NCI-H524 (cell line): ENCODE measurements at places on chromosomes 3 and 15.
A peak's percentile ranks its signal among the peaks of the same experiment; 100 is the strongest.

DNA sequence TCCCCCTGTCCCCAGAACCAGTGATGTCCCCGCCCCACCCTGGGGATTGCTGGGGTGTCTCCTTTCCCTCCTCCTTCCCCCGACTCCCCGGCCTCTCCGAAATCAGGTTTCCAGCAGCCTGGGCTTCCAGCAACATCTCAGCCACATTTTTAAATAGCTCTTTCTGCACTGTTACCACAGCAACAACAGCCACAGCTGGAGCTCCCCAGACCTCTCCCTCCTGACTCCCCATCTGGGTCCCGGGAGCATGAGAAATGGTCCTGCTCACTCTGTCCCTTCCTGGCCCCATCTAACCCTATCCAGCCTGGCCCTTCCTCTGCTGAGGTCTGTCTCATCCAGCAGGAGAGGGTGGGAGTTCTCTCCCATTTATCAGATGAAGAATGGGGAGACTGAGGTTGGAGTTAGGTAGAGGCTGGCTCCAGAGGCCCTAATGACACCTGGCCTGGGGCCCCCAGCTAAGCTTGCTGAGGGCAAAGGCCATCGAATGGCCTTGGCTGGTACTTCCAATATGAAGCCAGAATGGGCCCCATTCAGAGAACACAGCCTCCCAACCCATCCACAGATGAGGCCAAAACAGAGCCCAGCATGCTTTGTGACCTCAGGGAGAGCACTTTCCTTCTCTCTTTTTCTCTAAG is 1.5 kb downstream of the CAMK1 start:
- DNase-seq = no peak

- no peak for DNase-seq
These were observed 40.0 kb downstream of the ASB7 start for GRCh38 chr15:100642213-100642949.

- DNase-seq = no peak
These were observed 88.8 kb upstream of the C3orf80 start for GRCh38 chr3:160136421-160136820.

DNA sequence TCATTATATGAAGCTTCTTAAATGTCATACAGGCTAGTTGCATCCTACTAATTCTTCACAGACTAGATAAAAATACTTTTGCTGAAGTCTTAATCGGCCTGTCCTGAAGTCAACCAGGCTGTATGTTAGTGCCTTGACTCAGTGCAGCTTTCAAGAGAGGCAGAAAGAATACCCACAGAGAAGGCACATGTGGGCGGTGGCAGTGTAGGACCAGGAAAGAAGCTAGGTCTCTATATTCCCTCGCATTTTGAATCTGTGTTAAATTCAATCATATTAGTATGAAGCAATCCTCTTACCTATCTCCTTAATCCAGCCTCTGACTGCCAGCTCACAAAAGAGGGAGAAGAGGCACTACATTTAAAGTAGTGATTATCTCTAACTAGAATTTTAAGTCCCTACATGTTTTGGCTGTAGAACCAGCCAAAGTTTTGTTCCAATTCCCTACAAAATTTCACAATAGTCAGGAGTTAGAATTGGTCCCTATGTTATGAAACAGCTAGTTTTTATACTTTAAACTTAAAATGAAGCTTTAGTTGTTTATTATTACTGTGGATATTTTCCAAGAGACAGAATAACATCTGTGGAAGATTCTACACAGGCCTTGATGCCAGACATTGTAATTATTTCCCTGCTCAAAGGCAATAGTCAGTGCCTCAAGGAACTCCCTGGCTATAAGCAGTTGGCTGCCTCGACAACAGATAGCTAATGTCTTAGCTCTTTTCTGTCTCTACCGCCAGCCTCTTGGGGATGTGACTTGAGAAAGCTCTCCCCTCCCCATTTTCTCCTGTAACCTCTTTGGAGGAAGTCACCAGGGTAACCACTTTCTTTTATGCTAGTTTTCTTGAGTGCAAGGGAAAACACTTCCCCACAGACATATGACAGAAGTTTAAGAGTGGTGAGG is 31.9 kb downstream of the CRTC3 start:
- peak; percentile 15 for DNase-seq

DNA sequence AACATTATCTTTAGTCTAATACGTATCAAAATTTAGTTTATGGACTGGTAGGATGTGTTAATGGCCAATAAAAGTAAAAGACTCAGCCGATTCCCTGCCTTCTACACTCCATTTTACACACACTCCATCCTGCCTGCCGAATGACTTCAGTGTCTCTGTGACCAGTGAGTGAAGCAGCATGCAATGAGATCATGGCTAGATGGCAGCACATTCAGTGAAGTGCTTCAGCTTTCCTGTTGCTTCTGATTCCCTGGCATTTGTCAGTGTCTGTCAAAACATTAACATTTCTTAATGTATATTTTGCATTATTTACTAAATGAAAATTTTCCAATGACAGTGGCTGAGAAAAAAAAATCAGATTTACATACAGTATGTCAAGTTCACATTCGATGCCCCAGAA is 412.0 kb downstream of the FHIT start:
- peak; percentile 6 for DNase-seq

GRCh38 chr15:93333796-93334195 is 244.8 kb upstream of the RGMA start:
- no peak for DNase-seq

GRCh38 chr3:195270079-195270816 is 711 bp downstream of the XXYLT1 start:
- peak; percentile 78 for DNase-seq

DNA sequence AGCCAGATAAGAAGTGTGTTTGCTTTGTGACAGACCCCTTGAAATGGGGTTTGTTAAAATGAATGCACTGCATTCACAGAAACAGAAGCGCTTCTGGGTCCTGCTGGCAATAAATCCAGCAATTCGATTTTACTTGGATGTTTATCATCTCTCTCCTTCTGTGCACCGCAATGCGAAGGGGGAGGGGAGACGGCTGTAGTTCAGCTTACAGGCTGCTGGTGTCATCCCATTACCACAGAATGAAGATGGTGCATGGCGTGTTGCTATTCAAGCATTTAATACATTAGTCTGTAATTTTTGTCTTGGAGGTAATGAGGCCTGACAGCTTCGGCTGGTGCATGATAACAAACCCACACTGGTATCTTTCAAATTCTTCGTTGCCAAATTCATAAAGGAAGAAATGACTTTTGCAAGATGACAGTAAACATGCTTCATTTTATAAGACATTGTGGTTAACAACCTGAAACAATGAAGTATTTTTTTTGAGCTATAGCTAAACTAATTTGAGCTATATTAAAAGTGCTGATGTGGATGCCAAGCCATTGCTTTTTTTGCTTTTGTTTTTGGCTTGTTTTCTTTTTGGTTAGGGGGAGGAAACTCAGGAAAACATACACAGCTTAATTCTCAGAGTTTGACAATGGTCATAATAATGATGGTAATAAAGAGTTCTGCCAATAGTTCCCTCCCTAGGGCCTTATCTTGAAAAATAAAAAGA is 418.3 kb downstream of the OTOL1 start:
- peak; percentile 92 for DNase-seq

DNA sequence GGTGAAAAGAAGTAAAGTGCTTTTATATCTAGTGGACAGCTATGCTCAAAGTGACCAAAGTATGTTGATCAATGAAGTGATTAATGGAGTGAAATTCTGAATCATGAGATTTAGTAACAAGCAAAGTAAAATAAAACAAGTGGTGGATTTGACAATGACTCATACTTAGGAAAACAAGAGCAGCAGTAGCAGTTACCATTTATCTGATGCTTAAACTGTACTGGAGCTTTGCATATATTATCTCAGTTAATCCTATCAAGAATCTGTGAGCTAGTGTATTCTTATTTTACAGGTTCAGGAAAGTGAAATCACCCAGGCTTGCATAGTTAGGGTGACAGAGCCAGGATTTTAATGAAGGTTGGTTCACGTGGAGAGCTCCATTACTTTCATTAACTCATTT is 50.6 kb upstream of the SPATA16 start:
- peak; percentile 58 for DNase-seq

GRCh38 chr15:97708252-97708651 is 252.3 kb upstream of the ARRDC4 start:
- peak; percentile 13 for DNase-seq

DNA sequence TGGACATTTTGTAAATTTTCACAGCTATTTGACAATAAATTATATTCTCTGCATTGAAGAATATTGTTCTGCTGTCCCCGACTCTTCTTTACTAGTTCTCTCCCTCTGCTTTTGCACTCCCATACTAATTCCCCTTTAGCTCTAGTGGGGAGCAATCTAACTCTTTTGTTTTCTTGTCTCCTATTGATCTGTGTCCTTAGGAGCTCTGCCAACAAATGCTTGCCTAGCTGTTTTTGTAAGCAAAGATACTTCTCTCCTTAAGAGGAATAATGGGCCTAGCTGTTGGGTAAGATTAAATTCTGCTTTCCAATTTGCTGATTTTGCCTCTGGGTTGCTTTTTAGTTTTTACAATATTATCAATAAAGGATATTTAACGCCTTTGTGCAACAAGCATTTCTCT is 17.7 kb downstream of the ADAMTSL3 start:
- DNase-seq = no peak

GRCh38 chr3:24683633-24684384 is 189.2 kb upstream of the THRB start:
- DNase-seq = peak; percentile 15

GRCh38 chr3:182309120-182309519 is 484.2 kb upstream of the ATP11B start:
- no peak for DNase-seq

DNA sequence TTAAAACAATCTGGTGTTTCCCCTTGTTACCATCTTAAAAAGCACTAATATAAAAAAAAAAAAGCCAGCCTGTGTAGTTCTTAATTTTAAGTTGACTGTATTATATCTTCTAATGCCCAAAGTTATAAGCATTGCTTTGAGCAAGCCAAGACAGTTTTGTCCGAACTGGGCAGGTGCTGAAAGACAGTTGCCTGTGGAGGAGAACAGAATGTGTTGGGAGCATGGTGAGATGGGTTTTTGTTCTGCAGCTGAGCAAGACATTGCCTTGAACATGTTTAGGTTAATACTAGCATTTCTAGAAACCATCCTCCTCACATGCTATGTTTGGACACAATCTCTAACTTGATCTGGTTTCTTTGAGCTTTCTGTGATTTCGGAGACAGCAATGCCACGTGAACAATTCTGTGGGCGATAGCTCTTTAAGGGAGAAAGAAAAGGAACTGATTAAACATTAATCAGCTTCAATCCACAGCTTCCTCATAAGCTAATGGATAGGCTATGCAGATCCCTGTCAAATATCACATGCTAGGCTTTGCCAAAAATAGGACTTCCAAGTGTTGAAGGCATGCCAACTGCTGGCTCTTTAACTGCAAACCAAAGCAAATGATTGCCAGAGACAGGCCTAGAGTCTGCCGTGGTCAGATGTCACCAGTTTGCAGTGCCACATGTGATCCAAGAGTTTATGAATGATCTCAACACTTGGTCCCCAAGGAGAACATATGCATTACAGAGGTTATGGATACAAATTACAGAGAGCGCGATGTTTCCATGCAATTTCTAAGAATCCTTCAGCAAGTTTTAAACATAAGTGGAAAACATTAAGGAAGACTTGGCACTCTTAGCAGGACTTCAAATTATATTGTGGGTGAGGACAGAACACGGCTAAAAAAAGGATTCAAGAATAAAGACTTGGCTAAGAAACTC is 428.1 kb downstream of the ROBO2 start:
- DNase-seq = no peak

DNA sequence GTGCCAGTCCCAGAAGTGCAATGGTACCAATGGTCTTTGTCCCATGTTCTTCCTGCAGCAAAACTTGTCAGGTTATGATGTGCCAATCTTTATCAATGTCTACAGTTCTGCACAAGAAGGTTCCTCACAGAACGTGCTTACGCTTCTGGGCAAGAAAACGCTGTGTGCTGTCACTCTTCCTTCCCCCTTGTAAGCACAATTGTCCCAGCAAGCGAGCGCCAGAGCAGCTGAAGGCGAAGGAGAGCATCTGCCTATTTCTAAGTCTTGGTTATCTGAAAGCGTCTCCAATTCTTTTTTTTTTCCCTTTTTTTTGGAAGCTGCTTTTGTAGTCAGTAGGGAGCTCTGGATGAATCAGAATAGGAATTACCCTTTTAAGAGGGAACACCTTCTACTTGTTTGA is 514.4 kb downstream of the FGF12 start:
- DNase-seq = no peak

- DNase-seq = no peak
These were observed 114.8 kb downstream of the WDR72 start for GRCh38 chr15:53644660-53645059.

DNA sequence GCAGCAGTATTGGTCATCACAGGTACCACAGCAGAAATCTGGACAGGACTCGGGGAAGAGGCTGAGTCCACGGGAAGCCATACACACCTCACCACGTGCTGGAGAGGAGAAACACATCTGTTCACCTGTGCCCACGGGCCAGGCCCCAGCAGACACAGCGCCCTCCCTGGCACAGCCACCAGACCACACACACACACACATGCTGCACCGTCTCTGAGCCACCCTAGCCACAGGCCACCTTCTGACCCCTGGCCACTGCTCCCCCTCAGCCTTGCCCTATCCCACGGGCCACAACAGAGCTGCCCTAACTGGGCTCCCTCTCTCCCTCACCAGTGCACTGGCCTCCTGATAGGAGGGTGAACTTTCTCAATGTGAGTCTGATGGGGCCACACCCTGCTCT is 2.8 kb downstream of the SHISA5 start:
- no peak for DNase-seq

- no peak for DNase-seq
These were observed 9.5 kb downstream of the CA12 start for GRCh38 chr15:63372018-63372705.

DNA sequence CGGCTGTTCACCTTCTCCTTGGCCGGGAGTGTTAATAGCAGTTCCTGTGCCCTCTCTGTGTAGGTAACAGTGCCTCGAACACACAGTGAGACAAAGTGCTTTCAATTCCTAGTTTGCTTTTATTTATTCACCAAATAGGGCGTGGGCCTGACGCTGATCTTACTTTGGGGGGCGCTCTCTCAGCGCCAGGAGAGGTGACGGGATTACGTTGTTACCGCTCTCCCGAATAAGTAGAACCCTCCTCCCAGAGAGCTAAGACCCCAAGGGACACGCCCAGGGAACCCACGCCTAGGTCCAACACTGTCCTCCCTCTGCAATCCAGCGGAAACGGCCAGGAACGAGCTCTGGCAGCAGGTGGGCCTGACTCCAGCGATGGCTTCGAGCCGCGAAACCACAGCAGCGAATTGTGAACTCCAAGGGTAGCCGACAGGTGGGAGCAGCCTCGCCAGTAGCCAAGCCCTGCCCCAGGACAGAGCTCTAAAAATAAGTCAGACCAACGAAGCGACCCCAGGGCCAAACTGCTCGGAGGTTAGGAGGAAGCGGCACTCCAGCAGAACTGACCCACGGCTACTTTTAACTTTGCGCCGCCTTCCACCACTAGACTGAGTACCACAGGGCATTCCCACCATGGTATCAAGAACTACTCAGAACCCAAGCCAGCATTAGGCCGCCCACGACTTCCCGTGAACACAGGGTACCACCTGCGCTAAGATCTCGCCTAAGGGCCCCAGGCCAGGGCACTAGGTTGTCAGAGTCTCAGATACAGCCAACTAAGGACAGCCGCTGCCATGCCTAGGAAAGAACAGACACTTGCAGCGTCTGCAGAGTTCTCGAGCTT is 1.6 kb upstream of the SIN3A start:
- DNase-seq = peak; percentile 68

- DNase-seq = no peak
These were observed 795 bp upstream of the TCF12 start for GRCh38 chr15:56917652-56918045.

GRCh38 chr3:32110233-32110760 is 3.9 kb downstream of the GPD1L start:
- DNase-seq = no peak
